ENCODE measurements at places on chromosomes 3 and 15.

DNA sequence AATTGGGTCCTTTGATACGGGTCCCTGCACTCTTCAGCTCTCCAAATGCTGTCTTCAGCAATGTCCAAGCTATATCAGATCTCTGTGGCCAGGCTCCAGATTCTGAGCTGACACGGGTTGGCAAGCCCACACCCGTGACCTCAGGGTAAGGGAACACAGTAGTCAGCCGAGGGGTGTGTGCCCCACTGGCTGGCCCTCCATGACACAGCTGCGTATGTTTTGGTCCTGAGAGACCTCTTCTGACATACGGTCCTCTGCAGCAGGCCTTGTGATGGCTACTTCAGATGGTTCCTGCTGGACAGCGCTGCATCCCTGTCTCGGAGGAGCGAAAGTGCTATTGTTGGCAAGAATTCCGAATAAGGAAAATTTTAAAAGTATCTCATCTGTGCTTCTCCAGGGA is 85.2 kb upstream of the ADAMTS17 start:
- DNase-seq = no peak

DNA sequence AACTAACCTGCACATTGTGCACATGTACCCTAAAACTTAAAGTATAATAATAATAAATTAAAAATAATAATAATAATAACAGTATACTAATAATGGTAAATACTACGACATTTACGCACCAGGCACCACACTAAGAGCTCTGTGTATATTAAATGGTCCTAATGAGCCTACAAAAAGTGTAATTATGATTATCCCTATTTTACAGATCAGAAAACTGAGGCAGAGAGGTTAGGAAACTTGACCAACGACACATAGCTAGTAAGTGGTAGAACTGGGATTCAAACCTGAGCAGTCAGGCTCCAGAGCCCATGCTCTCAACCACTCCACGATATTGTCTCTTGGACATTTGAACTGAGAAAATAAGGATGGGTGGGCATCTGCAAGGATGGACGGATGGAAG is 15.0 kb downstream of the KIF7 start:
- no peak for DNase-seq

- DNase-seq = no peak
Measured at GRCh38 chr15:45332694-45333093, 45.6 kb downstream of the GATM start.

DNA sequence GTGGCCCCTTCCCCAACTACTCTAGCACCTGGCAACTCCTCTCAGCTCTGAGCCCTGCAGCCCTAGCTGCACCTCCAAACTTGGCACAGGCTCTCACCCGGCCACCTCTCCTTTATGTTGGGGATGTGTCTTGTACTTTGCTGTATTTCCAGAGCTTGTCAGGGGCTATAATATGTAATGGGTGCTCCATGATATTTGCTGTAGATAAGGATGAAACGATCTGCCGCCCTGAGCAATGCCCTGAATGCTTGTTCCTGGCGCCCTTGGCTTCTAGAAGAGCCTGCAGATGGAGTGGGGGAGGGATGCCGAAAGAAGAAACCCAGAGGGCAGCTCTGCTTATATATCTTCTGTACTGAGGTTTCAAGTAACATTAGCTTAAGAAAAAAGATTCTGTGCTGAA is 35.9 kb upstream of the ZBTB38 start:
- DNase-seq = no peak

DNA sequence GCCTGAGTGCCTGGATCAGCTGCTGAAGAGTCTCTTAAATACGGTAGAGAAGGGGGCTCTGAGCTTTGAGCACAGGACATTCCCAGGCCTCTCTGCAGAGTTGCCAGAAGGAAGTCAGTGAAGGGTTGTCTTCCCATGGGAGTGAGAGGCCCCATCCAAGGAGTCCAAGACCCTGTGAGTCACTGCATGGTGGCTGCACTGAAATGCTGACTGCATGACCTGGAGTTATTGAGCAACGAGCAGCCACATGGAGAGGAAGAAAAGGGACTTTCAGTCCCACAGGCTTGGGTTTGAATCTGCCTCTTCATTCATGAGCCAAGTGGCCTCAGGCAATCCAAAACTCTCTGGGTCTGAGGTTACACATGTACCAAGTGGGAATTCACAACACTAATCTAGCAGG is 69.6 kb upstream of the RASGRF1 start:
- no peak for DNase-seq

DNA sequence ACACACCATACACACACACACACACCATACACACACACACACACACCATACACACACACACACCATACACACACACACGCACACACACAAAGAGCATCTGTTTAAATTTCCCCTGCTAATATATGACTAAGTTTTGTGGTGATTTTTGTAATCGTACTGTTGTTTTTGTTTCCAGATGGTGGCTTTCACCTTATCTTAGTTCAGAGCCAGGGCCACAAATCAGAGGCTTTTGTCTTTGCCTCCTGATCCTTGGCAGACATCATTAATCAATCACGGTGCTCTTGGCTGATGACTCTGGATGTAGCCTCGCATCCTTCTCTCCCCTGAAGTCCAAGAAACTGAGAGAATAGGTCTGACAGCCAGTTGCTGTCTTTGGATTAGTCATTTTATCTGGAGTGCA is 52.1 kb downstream of the EDEM1 start:
- no peak for DNase-seq

DNA sequence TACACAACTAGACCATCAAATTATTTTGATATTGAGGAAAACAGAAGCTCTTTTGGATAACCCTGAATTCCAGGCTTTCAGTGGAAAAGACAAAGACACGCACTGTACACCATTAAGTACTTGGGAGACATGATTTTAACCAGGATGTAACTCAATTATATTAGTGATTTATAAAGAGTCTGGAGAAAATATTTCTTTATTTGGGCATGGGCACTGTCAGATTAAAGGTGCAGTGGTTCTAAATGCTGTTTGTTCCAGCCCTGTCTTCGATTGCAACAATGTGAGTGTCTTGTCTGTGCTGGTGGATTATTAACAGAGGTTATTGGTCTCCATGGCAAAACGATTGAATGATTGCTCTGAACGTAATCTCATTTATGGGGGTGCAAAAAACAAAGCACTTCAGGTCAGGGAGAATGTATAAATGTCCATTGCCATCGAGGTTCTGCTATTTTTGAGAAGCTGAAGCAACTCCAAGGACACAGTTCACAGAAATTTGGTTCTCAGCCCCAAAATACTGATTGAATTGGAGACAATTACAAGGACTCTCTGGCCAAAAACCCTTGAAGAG is at the start of gene TM4SF4:
TM4SF4 (plus strand) TSS at position 448 of the 568 bp plus-strand sequence. CDS start 181 bp downstream, outside the sequence.
- DNase-seq = no peak

DNA sequence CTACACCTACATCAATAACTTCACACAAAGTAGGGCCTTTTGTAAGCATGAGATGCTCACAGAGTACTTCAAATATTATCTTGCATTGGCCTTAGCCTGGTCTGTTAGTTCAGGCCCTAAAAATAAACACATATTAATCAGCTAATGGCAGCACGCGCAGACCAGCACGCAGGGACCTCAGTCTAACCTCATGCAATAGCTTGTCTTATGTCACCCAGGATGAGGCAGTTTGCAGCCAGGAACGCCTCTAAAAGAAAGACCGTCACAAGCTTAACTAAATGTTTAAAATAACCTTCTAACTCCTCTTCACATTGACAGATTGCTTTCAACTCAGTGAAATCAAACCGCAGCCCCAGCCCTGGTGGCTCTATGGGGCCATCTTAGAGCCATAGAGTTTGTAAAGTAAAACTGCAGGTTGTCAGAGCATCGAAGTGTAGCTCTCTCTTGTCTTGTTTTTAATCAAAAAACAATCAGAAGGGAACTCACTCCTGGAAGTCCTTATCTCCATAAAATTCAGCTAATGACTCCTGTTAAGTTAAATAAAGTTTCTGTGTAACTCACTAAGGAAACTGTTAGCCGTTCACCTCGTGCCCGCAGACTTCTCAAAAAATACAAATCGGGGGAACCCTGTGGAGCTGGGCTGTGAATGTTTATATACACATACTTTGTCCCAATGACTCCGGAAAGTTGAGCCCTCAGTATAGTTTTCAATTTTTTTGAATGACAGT is 212.6 kb downstream of the CDIN1 start:
- DNase-seq = no peak

GRCh38 chr3:17204049-17204650 is 319.4 kb downstream of the PLCL2 start:
- no peak for DNase-seq

DNA sequence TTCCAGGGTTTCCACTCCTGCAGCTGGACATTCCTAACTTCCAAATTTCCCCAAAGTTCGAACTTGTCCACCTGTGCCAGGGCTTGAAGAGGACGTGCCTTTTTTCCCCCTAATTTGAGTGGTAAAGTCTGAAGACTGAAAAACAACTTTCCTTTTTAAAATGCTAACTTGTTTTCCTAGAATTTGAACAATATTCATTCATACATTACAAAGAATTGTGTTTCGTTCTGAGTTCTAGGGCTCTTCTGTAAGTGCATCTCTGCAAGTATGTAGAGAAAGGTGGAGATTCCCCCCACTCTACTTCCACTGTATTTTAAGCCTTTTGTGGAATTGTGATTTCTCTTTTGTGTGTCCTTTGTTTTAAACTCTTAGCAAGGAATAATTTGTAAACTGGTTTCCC is 9.4 kb downstream of the DPH3 start:
- DNase-seq = no peak

- DNase-seq = no peak
Measured at GRCh38 chr15:91871837-91872236, 18.3 kb downstream of the SLCO3A1 start.

DNA sequence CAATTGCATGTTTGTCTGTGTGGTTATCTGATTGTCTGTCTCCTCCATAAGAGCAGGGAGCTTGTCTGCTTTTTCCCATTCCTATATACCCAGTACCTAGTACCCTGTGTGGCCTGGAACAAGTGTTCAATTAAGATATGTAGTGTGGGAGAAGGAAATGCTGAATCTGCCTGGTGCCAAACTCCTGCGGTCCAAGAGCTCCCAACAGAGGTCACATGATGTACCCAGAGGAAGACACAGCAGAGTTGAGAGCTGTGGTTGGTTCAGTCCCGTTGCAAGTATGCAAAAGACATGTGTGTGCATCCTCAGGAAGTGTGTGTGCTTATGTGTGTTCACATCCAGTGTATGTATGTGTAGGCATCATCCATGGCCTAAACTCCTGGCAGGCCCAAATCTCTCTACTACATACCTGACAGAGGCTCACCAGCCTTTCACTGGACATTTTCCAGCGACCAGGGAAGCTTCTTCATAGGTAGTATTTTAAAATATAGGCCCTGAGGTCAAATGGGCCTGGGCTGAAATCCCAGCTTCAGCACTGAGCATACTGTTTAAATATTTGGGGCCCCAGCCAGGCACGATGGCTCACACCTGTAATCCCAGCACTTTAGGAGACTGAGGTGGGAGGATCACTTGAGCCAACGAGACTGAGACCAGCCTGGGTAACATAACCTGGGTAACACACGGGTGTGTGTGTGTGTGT is 34.0 kb upstream of the ITGA11 start:
- DNase-seq = no peak

DNA sequence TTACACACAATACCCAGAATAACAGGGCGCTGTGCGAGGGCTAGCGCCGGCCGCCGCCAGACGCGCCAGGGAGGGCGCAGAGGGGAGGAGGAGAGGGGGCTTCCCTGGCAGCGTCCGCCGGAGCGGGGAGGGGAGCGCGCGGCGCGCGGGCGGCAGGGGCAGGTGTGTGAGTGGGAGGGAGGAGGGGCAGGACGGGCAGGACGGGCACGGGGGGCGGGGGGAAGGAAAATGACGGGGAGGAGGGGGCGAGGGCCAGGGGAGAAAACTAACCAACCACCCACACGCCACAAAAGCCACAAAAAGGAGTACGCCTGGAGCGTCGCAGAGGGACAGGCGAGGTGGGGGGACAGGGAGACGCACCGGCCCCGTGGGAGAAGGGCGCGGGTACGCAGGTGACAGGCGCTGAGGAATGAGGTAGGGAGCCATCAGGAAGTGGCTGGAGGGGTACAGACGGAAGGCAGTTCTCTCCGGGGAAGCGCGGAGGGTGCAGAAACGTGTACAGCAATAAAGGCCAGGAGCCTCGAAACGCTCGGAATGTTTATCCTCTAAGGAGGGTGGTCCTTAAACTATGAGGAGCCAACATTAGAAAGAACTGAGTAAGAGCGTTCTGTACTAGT is 610 bp upstream of the SATB1 start:
- DNase-seq = peak; percentile 34

- no peak for DNase-seq
Measured at GRCh38 chr3:59758672-59759071, 708.8 kb upstream of the CFAP20DC start.

GRCh38 chr15:41199470-41199869 is 31.1 kb downstream of the EXD1 start:
- no peak for DNase-seq

GRCh38 chr3:133561679-133562078 is 11.8 kb upstream of the CDV3 start:
- no peak for DNase-seq

DNA sequence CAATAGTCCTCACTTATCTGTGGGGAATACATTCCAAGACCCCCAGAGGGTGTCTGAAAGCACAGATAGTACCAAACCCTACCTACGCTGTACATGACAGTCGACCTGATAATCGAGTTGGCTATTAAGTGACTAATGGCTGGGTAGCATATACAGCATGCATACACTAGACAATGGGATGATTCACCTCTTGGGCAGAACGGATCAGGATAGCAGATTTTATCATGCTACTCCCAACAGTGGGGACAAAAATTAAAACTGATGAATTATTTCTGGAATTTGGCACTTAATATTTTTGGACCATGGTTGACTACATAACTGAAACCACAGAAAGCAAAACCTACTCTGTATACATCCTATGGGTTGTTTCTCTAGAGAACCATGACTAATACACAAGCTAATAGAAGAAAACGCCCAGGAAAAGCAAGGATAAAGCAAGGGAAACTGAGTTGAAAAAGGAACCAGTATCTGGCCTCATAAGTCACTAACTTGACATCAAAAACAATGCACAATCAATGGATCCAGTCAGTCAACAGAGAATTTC is 15.5 kb downstream of the ATG3 start:
- DNase-seq = no peak

GRCh38 chr15:30927148-30927761 is 23.5 kb downstream of the FAN1 start:
- DNase-seq = no peak

GRCh38 chr15:88627463-88627862 is 6.3 kb downstream of the AEN start:
- DNase-seq = no peak
